Activated CD8-positive, alpha-beta memory T cell treated with anti-CD3 and anti-CD28 coated beads, Interleukin-2, amount 50 U/mL, for 48 hours (primary cell): ENCODE measurements at places on chromosomes 7 and 10.

DNA sequence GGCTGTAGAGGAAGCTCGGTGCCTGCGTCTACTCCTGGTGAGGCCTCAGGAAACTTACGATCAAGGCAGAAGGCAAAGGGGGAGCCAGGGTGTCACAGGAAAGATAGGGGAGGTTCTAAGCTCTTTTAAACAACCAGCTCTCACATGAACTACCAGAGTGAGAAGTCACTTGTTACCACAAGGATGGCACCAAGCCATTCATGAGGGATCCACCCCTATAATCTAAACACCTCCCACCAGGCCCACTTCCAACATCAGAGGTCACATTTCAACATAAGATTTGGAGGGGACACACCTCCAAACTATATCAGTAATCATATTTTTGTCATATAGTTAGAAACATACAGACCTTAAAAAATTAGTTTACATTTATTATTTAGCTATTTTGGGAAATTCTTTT, 9.4 kb downstream of the NOC3L start:
- no peak for DNase-seq

DNA sequence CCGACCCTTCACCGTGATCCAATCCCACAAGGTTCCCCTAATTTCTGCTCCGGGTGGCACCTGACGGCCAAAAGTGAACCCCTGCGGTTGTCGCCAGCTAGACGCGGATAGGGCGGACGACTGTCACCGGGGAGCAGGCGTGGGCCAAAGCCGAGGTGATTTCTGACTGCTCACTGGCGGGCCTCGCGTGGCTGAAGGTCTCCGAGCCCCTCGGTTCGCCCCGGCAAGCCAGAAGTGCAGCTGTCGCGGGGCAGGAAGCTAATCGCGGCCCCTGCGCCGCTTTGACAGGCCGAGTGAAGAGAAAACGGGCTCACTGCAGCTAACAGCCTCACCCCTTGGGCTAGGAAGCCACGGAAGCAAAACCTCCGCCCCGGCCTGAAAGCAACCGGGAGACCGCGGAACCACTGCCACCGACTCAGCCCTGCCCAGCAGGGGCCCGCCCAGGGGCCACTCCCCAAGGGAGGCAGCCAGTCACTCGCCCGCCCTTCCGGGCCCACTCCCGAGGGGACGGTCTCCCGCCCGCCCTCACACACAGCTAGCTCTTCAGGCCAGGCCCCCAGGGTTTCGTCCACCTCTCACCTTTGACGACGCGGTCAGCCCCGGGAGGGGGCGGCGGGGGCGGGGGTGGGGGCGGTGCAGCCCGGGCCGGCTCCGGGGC, 469 bp downstream of the PPP3CB start:
- peak; percentile 92 for DNase-seq

DNA sequence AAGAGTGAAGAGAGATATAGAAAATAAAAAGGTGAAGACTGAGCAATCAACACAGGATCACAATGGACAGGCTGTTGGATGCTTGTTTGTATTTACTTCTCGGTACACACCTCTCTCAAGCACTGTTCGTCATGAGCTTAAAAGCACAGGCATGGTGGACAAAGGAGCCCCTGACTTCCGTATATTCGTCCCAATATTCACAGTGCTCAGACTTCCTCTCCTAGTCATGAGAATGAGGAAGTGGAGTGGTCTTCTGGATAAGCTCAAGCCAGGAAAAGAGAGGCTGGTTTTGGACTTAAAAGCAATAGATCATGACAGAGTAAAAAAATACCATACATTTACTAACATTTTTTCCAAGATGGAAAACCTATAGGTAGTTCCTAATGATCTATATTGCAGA, 172.5 kb downstream of the SORCS1 start:
- DNase-seq, result no peak

- no peak for DNase-seq
Measured at GRCh38 chr10:106571192-106571946, 593.1 kb downstream of the SORCS1 start.

- DNase-seq, result no peak
Measured at GRCh38 chr10:49632406-49633317, 18.8 kb downstream of the CHAT start.

GRCh38 chr10:110492069-110492822, 5.5 kb upstream of the DUSP5 start:
- DNase-seq, result no peak

GRCh38 chr7:19294619-19295018, 149.4 kb upstream of the FERD3L start:
- no peak for DNase-seq

GRCh38 chr10:19853831-19854230, 37.6 kb downstream of the PLXDC2 start:
- no peak for DNase-seq

GRCh38 chr10:59098831-59099452, 77.5 kb upstream of the PHYHIPL start:
- no peak for DNase-seq

DNA sequence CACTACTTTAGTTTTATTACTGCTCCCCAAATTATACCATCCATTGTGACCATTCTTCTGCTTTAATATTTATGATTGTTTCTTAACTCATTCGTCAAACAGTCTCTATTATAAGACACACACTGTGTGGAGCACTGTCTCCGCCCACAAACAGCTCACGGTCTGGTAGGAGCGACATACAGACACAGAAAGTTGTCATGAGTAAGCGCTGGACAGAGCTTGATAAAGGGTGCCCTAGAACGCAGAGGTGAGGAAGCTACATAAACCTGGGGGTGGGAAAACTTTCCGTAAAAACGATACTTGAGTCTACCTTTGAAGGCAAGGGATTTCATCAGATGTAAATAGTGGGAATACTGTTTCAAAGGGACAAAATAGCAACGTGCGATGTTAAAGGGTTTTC, 207.9 kb downstream of the PHF14 start:
- no peak for DNase-seq

- DNase-seq, result no peak
Measured at GRCh38 chr10:373526-374309, 238.5 kb downstream of the ZMYND11 start.
